CD8-positive, alpha-beta memory T cell (primary cell): ENCODE measurements at places on chromosomes 16 and 17. TPM values are rescaled to one million over a fixed set of nuclear protein-coding genes. Genes with fewer than 3 reads are reported as not detected.

GRCh38 chr17:10166176-10166935 is 32.0 kb downstream of the GAS7 start:
- H3K27me3 ChIP-seq: no peaks in the 10 kb centered on the region
- H3K27ac ChIP-seq: no peak overlapping the region
- no peak for DNase-seq
- no peaks in the 10 kb centered on the region for H3K36me3 ChIP-seq
- peaks cover 4% of the 10 kb centered on the region for H3K4me1 ChIP-seq
- H3K4me3 ChIP-seq: no peak overlapping the region

GRCh38 chr17:76149214-76149613 is 8.2 kb upstream of the FOXJ1 start:
- no peak overlapping the region for H3K4me3 ChIP-seq
- H3K36me3 ChIP-seq: no peaks in the 10 kb centered on the region
- no peaks in the 10 kb centered on the region for H3K27me3 ChIP-seq
- DNase-seq: no peak

DNA sequence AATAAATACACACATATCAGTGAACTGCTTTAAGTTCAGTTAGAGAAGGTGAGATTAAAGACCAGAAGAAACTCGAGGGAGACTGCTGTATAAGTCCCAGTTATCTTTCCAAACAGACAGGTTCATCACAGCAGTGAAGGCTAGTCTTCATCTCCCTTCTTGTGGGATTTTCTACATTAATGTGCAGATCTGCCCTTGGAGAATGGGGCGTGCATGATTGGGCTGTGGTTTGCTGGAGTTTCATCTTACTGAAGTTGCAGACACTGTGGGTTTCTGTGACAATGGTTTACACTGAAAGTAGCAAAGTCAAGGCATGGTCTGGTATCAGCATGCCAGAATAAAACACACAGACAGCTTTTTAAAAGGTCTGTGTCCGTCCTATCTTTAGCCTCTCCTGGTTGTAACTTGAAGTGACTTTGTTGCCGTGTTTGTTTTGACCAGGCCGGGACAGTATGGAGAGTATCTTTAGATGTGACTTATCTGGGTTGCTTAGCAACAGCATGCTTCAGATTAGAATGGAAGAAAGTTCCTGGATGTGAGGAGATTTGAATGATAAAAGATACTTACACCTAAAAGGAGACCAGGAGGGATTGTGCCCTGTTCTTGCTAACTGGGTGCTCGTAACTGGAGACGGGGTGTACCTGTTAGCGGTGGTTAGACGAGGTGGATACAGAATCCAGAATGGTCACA is 16.1 kb downstream of the NAA60 start:
- no peaks in the 10 kb centered on the region for H3K36me3 ChIP-seq
- DNase-seq: no peak
- H3K4me1 ChIP-seq: peaks cover 56% of the 10 kb centered on the region
- H3K27me3 ChIP-seq: no peaks in the 10 kb centered on the region

GRCh38 chr17:32828822-32829221 is 48.1 kb downstream of the MYO1D start:
- H3K4me1 ChIP-seq: no peaks in the 10 kb centered on the region
- no peaks in the 10 kb centered on the region for H3K36me3 ChIP-seq
- H3K27ac ChIP-seq: no peak overlapping the region
- no peaks in the 10 kb centered on the region for H3K27me3 ChIP-seq
- no peak for DNase-seq

- DNase-seq: no peak
- H3K36me3 ChIP-seq: no peaks in the 10 kb centered on the region
- H3K27me3 ChIP-seq: no peaks in the 10 kb centered on the region
These were observed 55.7 kb upstream of the LGALS9 start for GRCh38 chr17:27575096-27575911.

DNA sequence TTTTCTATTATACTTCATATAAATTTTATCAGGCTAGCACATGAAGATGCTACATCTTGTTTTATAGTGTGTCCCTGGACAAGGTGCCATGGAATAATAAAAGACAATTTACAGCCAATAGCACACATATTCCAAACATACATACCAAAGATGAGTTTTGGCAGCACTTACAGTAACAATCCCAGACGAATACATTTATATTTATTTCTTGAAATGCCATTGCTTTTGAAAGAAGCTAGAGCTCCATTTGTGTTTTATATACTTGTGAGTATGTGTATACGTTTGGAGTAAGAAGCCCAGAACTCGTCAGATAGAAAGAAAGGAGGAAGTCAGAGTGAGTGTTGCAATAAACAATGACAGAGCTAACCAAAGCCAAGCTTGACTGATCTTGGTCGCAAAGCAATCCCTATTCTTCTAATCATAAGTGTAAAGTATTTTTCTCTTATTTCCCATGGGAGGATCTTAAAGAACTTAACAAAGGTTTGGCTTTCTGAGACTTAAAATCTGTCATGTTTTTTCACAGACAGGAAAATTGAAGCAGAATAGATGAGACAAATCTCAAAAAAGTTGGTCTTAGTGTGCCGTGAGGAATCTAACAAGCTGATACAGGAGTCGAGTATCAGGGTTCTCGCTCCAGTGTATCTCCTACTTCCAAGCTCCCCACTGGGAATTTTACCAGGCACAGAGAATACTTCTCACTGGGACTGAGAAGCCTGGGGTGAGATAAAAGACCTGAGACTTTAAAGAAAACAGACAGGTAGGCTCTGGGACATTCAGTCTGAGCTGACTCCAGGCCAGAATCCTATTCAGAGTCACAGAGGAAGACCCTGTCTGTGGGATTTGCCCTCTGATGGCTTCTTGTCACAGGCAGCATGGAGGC is 175.4 kb downstream of the AATF start:
- no peak overlapping the region for H3K27ac ChIP-seq
- H3K4me3 ChIP-seq: no peak overlapping the region
- no peaks in the 10 kb centered on the region for H3K27me3 ChIP-seq
- DNase-seq: no peak

DNA sequence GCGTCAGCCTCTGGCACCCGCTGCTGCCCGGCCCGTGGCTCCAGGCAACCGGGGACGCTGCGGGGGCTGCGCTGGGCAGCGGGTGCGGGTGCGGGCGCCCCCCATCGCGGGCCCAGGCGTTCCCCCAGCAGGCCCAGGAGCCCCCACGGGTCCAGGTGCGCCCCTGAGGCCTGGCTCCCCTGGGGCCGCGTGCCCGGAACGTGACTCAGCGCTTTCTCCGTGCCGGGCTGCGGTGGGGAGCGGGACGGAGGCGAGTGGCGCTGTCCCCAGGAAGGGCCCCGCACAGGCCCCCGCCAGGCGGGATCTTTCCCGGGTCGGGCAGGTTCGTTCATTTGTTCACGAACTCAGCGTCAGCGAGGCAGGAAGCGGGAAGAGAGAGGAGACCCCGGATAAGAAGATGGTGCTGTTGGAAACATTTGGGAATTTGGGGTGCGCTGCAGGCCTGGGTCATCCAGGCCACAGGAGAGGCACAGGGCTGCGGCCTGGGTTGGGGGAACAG is 18.4 kb upstream of the EXOC7 start:
- DNase-seq: no peak
- H3K4me1 ChIP-seq: peaks cover 6% of the 10 kb centered on the region
- peak overlapping the region; percentile 45 for H3K4me3 ChIP-seq
- no peaks in the 10 kb centered on the region for H3K36me3 ChIP-seq
- H3K27me3 ChIP-seq: no peaks in the 10 kb centered on the region

GRCh38 chr17:63840591-63841349 is 1.7 kb downstream of the SMARCD2 start:
- H3K4me1 ChIP-seq: peaks cover 44% of the 10 kb centered on the region
- no peak for DNase-seq

DNA sequence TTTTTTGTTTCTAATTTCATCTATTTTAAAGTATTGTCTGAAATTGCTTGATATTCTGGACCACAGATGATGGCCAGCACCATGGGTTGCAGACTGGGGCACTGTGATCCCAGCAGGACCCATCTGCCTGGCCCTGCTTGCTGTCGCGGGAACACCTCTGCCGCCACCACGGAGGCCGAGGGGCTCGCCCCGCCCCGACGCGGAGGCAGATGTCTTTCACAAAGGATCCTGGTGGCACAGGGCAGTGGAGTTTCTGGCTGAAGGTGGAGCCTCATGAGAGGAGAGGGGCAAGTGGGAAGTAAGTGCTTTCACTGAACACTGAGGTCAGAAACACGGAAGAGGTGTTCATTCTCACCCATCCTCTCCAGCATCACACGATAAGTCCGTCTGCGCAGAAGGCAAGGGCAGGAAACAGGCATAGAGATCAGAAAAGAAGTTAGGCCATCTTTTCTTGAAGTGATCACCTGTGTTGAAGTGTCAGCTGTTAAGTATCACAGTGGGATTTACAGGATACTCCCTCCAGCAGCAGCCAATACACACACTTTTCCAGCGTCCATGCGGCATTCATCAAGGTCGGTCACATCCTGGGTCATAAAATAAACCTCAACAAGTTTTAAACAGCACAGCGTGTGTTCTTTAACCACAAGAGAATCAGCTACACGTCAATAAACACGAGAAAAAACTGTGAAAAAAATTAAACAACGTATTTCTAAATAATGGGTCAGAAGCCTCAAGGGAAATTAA is 194.5 kb downstream of the RPTOR start:
- no peaks in the 10 kb centered on the region for H3K27me3 ChIP-seq
- peaks cover 4% of the 10 kb centered on the region for H3K36me3 ChIP-seq
- DNase-seq: no peak
- peaks cover 36% of the 10 kb centered on the region for H3K4me1 ChIP-seq

DNA sequence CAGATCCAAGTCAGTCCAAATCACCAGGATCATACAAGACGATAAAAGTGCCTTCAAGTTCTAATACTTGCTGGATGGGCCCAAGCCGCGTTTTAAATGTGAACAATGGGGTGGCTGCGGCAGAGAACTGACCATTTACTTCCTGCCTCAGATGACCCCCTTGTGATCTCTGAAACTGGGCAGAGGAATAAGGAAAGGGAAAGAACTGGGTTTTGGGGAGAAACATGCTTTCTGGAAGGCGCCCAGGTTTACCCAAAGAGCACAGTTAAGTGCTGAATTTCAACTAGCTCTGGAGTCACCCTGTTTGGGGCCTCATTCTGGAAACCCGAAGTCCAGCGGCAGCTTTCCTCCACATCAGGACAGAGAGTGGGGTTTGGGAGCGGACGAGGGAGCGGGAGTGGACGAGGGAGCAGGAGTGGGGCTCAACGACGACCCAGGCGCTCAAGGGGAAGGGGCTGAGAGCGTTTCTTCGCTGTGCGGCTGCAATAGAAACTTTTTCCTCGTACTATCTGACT is 1.6 kb downstream of the FAM20A start:
- no peak for DNase-seq
- no peaks in the 10 kb centered on the region for H3K36me3 ChIP-seq
- H3K4me3 ChIP-seq: no peak overlapping the region
- H3K4me1 ChIP-seq: peaks cover 3% of the 10 kb centered on the region

DNA sequence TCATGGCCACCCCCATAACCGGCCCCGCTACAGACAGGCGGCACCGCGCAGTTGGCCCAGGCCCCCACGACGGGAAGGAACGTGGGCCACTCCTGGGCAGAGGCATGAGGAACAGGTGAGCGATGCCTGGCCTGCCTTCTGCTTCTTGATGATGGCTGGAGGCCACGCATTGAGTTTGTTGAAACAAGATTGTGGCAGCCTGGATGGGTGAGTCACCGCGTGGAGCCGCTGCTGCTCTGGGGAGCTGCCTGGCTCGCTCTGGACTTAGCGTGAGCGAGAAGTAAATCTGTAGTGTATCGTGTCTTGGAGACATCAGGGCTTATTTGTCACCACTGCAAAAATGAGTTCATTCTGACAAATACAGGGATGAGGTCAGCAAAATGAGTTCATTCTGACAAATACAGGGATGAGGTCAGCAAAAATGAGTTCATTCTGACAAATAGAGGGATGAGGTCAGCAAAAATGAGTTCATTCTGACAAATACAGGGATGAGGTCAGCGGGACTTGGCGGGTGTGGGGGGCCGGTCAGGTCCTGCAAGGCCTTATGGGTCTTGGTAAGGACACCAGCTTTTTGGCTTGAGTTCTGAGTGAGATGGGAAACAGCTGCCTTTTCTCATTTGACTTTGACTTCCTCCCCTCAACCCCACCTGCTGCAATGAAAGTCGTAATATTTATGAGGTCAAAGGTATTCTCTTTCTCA is 93.0 kb downstream of the SEC14L1 start:
- H3K27ac ChIP-seq: no peak overlapping the region
- H3K4me1 ChIP-seq: no peaks in the 10 kb centered on the region
- no peak for DNase-seq
- no peaks in the 10 kb centered on the region for H3K36me3 ChIP-seq
- H3K4me3 ChIP-seq: no peak overlapping the region
- H3K27me3 ChIP-seq: no peaks in the 10 kb centered on the region

- peak within 1 kb of the TSS; percentile 68 for H3K27ac ChIP-seq
- peak; percentile 81 for DNase-seq
- no peaks in the 10 kb centered on the region for H3K27me3 ChIP-seq
These were observed at the start of gene ZNF821 for GRCh38 chr16:71883849-71884638. Gene ZNF821, minus strand, starts transcription at chr16:71884182. Its CDS starts 4,236 bp downstream, at chr16:71879946.

GRCh38 chr17:80474961-80475909 is 1.2 kb downstream of the NPTX1 start:
- H3K27me3 ChIP-seq: peaks cover 39% of the 10 kb centered on the region
- peaks cover 28% of the 10 kb centered on the region for H3K4me1 ChIP-seq
- DNase-seq: no peak
- peak overlapping the region; percentile 34 for H3K4me3 ChIP-seq

DNA sequence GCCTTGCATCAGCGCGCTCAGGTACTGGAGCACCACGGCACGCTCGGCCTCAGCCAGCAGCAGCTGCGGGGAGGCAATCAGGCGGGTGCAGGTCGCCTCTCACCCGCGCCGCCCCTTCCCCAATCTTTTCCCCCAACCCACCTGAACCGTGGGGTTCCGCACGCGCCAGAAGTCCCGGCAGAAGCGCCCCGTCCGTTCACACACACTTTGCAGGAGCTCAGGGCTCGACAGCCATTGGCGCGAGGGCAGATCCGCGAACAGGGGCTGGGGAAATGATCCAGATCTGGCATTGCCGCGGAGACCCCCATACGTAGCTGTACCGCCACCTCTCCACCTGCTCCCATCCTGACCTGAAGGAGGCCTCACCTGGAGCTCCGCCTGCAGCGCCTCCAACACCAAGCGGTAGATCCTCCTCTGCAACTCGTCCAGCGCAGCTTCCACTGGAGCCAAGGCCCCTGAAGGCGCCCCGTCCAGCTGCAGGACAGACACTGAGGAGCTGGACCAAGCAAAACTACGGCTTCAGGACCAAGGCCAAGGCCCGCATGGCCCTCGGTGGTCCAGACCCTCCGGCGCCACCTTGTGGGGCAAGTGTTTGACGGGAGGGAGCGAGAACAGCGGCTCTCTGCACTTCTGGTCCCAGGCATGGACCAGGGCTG is 1.4 kb upstream of the MATCAP1 start:
- H3K4me1 ChIP-seq: peaks cover 25% of the 10 kb centered on the region
- no peak overlapping the region for H3K4me3 ChIP-seq
- peak; percentile 77 for DNase-seq
- H3K36me3 ChIP-seq: no peaks in the 10 kb centered on the region
- H3K27me3 ChIP-seq: no peaks in the 10 kb centered on the region
- no peak overlapping the region for H3K27ac ChIP-seq

The ENPP7 gene
- total RNA-seq: 0.11 TPM

The GPRC5B gene
- 0.11 TPM for total RNA-seq

The OR3A3 gene
- total RNA-seq: not detected

The KRT12 gene
- not detected for total RNA-seq

The C16orf74 gene
- 1.1 TPM for total RNA-seq

The C1QTNF1 gene
- total RNA-seq: not detected

The OR4D1 gene
- total RNA-seq: 0.26 TPM

The LITAFD gene
- total RNA-seq: not detected
